ENCODE measurements at places on chromosomes 12 and 14. TPM values are rescaled to one million over a fixed set of nuclear protein-coding genes. Genes with fewer than 3 reads are reported as not detected.

- DNase-seq = no peak
Measured at GRCh38 chr14:104873380-104874055, 8.4 kb downstream of the CEP170B start.

GRCh38 chr12:55850893-55851292, 8.2 kb upstream of the MMP19 start:
- no peak for DNase-seq

GRCh38 chr14:77867476-77867875, 67.6 kb downstream of the ADCK1 start:
- DNase-seq = no peak

DNA sequence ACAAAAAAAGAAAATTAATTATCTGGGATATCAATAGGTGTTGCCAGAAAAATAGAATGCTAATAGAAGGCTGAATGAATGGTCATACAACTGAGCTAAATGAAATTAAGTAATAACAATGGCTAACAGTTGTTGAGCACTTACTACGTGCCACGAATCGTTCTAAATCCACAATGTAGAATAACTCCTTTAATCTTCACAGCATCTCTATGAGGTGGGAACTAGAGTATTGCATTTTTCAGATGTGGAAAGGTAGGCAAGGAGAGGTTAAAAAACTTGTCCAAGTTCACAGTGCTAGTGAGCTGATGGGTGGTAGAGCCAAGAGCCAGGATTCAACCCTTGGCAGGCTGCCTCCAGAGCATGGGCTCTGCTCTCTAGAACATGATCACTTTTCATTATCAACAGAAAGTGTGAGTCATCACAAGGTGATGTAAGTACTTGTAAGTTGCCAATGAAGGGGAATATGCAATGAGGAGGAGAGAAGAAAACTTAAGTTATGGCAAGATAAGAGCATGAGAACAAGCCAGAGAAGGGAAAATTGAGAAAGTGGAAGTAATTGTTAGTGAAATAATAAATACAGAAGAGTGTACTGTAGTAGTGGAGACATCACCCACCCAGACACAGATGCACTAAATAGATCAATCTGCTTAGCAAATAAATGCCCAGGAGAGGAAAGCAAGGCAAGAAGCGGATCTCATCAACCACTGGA, 122.1 kb downstream of the PRKD1 start:
- peak; percentile 81 for DNase-seq

DNA sequence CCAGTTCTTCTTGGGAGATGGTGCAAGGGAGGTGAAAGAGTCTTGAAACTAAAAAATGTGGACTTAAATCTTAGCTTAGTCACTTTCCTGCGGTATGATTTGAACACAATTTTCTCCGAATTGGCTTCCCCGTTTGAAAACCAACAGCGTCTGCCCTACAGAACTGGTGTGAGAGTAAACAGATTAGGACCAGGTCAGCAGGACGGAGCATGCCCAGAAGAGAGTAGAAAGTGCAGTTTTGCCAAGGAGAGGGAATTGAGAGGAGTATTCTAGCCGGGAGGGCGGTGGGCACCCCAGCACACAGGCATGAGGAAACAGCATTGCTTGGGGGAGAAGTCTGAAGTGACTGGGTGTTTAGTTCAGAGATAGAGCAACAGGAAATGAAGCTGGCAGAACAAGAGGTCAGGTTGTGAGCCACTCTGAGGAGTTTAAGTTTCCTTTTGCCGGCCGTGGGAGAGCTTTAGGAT, 927.1 kb downstream of the VRK1 start:
- DNase-seq = no peak

DNA sequence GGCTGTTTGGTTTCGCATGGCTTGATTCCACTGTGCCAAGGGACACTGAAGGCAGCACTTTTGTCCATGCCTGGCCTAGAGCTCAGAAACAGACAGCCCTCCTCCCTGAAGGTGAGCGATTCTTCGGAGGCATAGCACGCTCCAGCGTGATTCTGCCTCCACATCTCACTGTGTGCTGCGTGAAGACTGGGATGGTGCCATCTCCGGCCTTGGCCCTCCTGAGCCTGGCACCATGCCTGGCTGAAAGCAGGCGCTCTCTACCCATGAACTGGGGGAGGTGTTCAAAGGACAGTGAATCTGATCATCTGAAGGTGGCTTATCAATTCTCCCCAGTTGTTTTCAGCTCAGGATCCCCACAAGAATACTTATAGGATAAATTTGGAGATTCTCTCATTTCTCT, 187.4 kb downstream of the TTC7B start:
- no peak for DNase-seq

DNA sequence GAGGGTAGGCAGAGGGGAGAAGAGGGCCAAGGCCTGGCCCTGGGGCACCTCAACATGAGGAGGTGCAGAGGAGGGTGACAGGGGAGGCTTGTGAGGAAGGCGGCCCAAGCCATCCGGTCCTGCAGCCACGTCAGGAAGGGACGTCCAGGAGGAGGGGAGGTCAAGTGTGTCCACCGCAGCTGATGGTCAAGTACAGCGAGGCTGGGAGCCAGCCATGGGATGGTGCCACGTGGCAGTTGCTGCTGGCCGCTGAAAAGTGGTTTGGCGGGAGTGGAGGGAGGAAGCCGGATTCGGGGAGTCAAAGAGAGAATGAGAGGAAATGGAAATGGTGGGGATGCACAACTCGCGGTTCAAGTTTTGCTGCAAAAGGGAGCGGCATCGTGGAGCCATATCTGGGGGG, 41.2 kb downstream of the PRIMA1 start:
- DNase-seq = no peak

- no peak for DNase-seq
Measured at GRCh38 chr14:65281991-65282895, 130.3 kb upstream of the FUT8 start.

The PNN gene
- total RNA-seq = 22.9 TPM

The STON2 gene
- not detected for total RNA-seq

The NKX2-1 gene
- not detected for total RNA-seq

Data from MG63 (cell line).